ENCODE measurements at places on chromosomes 3 and 15.

DNA sequence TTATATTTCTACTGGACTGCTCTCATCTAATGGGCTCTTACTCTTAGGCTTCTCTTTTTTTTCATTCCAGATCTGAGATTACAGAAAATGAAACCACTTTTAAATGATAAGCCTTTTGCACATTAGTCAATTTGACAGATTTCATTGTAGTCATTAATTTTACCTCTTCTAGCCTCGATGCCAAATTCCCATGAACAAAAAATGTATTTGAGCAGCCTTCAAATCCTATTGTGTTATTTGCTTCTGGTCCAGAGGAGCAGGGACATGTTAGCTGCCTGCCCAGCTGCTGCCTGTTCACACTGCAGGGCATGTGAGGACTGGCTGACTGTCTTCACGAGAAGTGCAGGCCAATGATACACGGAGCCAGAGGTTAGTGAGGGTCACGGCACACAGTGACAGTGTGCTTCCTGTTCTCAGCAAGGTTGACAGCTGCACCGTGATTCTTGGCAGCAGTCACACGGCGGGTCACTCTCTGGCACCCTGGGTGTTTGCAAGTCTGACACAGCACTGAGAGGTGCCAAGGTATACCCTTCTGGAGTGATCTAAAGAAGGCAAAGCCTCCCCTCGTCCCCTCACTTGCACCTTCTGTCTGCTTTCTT lies 40.8 kb downstream of the KAT2B start:
- no peak for DNase-seq

- DNase-seq: no peak
These were observed 21.4 kb downstream of the MB21D2 start for GRCh38 chr3:192896208-192896607.

DNA sequence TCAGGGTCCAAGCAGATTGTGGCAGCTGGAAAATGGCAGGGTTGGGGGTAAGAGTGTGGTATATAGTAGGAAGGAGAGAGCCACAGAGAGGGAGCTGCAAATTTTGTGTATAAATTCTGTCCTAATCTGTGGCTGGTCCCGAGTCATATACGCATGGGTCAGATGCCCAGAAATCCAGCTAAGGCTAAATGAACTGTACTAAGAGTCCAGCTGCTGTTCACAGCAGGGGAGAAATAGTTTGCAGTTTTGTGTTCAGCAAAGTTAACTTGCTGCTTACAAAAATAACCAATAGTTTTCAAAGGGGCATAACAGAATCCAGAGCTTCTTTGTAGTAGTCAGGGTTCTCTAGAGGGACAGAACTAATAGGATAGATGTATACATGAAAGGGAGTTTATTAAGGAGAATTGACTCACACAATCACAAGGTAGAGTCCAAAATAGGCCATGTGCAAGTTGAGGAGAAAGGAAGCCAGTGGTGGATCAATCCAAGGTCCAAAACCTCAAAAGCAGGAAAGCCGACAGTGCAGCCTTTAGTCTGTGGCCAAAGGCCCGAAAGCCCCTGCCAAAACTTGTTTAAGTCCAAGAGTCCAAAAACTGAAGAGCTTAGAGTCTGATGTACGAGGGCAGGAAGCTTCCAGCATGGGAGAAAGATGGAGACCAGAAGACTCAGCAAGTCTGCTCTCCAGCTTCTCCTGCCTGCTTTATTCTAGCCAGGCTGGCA lies 146.1 kb upstream of the KBTBD8 start:
- DNase-seq: no peak

GRCh38 chr3:196166741-196167140 lies 44.5 kb downstream of the ZDHHC19 start:
- no peak for DNase-seq

DNA sequence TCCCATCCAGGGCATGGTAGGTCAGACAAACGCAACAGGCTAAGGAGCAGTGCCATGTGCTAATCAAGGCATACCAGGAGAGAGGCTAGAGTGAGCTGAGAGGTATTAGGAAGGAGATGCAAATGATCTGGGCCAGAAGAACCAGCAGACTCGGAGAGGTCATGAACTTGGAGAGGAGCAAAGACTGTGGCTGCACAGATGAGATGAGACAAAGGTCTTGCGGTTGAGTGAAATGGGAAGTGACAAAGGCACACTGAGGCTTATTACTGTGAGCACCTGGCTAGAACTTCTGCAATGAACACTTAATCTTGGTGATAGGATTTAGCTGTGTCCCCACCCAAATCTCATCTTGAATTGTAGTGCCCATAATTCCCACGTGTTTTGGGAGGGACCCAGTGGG lies 380.2 kb downstream of the ULK4 start:
- no peak for DNase-seq

DNA sequence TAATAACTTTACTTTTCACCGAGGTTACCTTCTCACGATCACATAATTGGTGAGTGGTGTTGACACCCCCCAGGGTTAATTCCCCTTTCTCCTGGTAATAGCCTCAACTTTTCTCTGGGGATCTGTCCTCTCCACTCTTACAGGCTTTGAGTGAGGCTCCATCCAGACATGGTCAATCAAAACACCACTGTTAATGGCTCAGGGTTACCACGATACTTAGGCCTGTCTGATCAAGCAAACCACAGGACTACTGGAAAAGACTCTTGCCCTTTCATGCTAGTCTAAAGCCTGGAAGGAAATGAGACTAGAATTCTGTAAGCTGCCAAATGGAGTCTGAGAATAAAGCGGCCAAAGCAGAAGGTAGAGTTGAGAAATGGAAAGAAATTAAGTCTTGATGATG lies 56.5 kb upstream of the STT3B start:
- DNase-seq: no peak

- no peak for DNase-seq
These were observed 9.4 kb downstream of the RPLP1 start for GRCh38 chr15:69462030-69462492.

GRCh38 chr3:15453501-15453900 lies 26.1 kb downstream of the EAF1 start:
- DNase-seq: no peak

GRCh38 chr15:73387507-73388255 lies 18.9 kb upstream of the HCN4 start:
- DNase-seq: no peak

- no peak for DNase-seq
These were observed 137.4 kb upstream of the SLC7A14 start for GRCh38 chr3:170723241-170723640.

DNA sequence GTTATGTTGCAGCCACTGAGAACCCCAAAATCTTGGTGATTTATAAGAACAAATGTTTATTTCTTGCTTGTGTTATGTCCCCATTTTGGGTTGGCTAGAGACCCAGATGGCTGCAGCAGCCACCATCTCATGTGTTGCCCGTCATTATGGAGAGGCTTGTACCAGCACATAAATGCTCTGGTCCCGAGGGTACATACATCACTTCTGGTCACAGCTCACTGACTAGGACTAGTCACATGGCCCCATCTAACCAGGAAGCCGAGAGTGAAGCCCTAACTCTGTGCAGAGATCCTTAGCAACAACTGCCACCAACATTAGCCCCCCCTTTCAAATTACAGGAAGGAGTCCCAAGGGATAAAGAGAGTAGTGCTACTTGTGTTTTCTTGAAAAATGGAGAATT lies 25.5 kb upstream of the HACD2 start:
- no peak for DNase-seq

DNA sequence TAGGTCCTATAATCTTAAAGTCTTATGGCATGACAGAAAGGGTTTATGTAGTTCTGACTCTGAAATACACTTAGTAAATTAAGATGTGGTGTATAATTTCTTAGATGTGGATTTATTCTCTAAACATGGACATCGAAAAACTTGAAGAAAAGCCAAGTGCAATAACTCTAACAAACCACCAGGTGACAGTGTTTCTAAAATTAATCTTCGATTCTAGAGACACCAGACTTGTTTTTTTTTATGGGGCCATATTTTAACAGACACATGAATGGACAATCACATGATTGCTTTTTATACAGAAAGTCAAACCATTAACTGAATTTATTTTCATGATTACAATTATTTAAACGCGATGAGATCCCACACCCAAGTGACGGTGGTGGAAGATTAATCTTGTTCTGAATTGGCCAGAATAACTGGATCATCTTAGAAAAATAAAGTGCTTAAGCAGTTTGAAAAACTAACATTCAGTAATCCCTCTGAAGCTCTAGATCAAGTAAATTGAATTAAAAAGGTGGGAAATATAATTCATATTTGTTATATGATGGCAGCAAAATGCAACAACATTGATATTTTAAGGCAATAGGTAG lies 305.1 kb downstream of the LSAMP start:
- DNase-seq: no peak

DNA sequence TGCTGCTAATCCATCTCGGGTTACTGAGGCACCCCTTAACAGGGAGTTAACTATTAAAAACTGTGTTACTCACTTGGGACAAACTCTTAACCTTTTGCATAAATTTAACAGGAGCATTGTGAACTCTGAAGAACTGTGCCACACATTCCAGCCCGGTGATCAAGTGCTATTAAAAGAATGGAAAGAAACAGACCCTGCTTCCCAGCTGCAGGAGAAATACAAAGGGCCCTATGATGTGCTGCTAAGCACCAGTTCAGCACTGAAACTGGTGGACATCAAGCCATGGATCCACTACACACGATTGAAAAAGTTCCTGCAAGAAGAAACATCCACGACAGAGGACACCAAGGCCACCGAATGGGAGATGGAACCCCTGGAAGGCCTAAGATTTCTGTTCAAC lies 114.7 kb upstream of the PLCL2 start:
- DNase-seq: no peak

DNA sequence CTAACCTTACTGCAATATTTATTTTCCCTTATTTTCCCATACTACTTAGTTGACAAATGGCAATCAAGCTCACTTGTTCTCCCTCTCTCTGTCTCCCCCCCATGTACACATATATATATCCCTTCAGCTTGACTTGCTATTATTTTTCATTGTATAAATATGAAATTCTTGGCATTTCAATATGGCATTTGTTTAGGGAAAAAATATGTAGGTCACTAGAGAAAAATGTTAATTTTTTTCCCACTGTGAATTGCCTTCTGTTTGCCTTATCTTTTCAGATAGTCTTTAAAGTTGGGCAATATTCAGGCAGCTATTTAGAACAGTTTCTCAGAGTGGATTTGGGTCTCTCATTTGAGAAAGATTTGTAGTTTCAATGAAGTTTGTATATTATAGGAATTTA lies 62.8 kb upstream of the UTS2B start:
- no peak for DNase-seq

GRCh38 chr15:45425135-45425534 lies 46.8 kb upstream of the GATM start:
- DNase-seq: no peak

GRCh38 chr15:89864958-89865739 lies 28.6 kb downstream of the AP3S2 start:
- DNase-seq: no peak

GRCh38 chr15:96553006-96553405 lies 222.5 kb downstream of the NR2F2 start:
- DNase-seq: no peak

DNA sequence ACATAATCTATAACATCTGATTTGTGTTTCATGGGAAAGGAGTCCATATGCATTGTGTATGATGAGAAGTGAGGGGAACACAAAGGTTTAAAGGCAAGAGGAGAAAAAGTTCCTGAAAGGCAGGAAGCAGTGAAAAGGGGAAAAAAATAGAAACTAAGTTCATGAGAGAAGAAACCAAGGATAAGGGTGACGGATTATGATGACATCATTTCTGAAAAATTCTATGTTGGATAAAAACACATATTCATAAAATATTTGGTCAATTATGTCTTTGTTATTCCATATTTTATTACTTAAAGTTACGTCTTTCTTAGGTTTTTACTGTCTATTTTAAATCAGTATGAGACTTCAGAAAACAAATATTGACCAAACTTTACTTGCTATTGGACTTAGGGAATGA lies 48.6 kb upstream of the CP start:
- no peak for DNase-seq

- DNase-seq: no peak
These were observed 160.6 kb upstream of the RGMA start for GRCh38 chr15:93249623-93250022.

DNA sequence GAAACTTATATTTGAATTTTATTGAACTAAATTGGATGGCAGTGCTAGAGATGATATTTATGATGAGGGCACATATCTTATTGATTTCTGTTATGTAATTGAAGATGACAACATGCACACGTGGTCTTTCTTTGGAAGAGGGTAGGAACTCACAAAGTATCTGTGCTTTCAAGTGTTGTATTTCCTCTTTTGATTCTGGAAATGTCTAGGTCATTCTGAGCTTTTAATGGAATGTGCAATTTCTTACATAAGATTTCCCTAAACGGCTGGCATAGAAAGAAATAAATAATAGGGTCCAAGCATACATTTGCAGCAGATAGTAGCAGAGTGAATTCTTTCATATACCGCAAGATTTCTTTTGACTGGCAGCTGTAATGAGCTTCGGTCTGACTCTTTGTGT lies 10.1 kb upstream of the GPR171 start:
- DNase-seq: no peak

DNA sequence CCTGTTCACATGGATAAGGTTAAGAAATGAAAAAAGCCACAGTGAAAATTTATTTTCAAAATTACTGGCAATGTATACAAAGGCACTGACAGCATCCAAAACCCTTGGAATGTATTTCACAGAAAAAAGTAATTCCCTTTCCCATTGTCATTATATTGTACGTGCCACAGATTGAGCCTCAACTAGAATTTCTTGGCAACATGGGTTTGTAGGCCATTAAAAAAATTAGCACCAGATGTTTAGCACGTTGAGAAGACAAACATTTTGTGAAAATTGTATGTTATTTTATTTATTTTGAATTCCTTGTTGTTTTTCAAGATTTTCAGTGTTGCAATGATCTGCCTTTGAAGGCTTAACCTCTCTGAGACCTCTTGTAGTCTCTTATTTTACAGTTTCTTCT lies 76.3 kb upstream of the EPHB3 start:
- DNase-seq: no peak

DNA sequence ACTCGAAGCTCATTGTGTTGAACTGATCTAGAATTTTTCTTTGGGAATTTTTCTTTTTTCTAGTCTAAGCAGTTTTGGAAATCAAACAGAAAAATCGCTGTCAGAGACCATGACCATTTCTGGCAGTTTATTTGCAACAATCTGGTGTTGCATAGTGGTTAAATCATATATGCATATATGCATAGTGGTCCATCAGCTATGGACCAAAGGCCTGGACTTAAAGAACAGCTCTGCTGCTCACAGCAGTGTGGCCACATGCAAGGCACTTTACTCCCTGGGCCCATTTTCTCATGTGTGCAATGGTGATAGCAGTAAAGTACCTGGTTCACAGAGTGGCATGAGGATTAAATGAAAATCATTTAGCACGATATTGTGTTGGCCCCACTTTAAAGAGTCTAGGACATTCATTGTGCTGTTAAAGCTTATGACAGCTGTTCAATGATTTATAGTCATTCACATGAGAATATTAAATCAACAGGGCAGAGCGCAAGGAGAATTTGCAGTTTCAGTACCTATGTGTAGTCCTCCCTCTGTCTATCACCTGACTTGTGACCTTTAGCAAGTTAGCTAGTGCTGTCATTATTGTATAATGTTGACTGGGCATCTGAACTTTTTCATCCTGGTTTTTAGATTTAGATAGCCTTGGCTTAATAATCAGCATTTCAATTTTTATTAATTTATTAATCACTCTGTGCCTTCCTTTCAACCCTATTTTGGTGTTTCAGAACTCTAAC lies 46.4 kb downstream of the BLM start:
- DNase-seq: no peak

GRCh38 chr15:64507293-64507802 lies 47.0 kb downstream of the ZNF609 start:
- no peak for DNase-seq

- DNase-seq: no peak
These were observed 95.8 kb upstream of the PLAAT1 start for GRCh38 chr3:193145248-193145647.

GRCh38 chr15:51726302-51727073 lies 11.0 kb downstream of the LYSMD2 start:
- no peak for DNase-seq

Measured in stimulated activated CD4-positive, alpha-beta T cell treated with anti-CD3 and anti-CD28 coated beads, Interleukin-1b, Interleukin-23, amount 100 ng/mL, for 1 hour (primary cell).